Activated CD4-positive, alpha-beta T cell treated with anti-CD3 and anti-CD28 coated beads, Interleukin-2, amount 10 ng/mL, durations not matched to agents 7 days and 5 days (primary cell): ENCODE measurements at places on chromosomes 6 and 20. TPM values are rescaled to one million over a fixed set of nuclear protein-coding genes. Genes with fewer than 3 reads are reported as not detected.

GRCh38 chr6:7554533-7555275, 13.2 kb downstream of the DSP start:
- no peak for DNase-seq

DNA sequence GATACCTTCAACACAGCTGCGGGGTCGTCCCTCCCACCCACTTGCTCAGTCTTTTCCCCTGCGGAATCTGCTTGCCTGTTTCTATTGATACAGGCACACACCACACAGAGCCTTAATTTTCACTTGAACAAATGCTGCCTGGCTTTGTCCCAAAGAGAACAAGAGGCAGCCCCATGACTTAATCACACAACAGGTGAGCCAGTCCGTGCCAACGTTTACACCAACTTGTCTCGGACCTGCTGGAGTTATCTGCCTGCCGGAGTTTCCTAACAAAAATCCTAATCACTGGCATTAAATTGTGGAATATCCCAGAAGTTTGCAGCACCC, 186.8 kb upstream of the RREB1 start:
- no peak for DNase-seq

- no peak for DNase-seq
Measured at GRCh38 chr6:5636210-5637030, 370.3 kb downstream of the NRN1 start.

The MEI4 gene
- not detected for total RNA-seq

The BPIFB4 gene
- not detected for total RNA-seq

The RGS17 gene
- total RNA-seq = not detected

The SRC gene
- 2.6 TPM for total RNA-seq

DNA sequence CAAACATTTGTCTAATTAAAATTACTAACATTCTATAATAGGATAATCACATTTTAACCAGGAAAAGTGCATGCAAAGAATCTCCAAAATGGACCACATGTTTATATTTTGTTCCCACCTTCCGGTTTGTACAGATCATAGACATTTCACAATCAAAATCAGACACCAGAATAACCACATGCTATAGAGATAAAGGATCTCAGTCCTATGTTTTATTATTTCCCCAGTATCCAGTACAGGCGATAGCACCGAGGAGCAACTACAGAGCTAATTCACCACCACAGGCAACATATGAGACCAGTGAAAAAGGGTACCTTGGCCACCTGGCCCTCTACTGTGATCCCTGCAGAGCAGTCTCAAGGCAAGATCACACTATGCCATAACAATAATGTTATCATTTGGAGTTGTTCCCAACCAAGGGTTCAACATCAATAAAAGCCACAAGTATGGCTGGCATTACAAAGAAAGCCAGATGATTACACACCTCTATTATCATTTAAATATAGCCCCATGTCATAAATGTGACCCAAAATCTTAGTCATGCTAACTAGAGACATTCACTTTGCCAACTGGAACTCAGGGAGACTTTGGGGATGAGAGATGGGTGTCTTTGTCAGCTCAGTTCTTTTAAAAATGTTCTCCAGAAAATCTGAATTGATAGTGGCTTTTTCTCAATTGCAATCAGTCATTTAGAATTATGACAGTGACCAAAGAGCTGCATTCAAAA, 46.7 kb downstream of the RALGAPA2 start:
- no peak for DNase-seq

GRCh38 chr20:10321138-10321717, 102.6 kb downstream of the SNAP25 start:
- DNase-seq = no peak
